ENCODE measurements at places on chromosomes 13 and 19.

- no peak for DNase-seq
Observed at GRCh38 chr19:29325241-29325975, 112.5 kb upstream of the UQCRFS1 start.

- DNase-seq = no peak
Observed at GRCh38 chr19:1421218-1421957, 14.0 kb downstream of the DAZAP1 start.

- DNase-seq = no peak
Observed at GRCh38 chr13:110950819-110951570, 36.1 kb upstream of the ANKRD10 start.

DNA sequence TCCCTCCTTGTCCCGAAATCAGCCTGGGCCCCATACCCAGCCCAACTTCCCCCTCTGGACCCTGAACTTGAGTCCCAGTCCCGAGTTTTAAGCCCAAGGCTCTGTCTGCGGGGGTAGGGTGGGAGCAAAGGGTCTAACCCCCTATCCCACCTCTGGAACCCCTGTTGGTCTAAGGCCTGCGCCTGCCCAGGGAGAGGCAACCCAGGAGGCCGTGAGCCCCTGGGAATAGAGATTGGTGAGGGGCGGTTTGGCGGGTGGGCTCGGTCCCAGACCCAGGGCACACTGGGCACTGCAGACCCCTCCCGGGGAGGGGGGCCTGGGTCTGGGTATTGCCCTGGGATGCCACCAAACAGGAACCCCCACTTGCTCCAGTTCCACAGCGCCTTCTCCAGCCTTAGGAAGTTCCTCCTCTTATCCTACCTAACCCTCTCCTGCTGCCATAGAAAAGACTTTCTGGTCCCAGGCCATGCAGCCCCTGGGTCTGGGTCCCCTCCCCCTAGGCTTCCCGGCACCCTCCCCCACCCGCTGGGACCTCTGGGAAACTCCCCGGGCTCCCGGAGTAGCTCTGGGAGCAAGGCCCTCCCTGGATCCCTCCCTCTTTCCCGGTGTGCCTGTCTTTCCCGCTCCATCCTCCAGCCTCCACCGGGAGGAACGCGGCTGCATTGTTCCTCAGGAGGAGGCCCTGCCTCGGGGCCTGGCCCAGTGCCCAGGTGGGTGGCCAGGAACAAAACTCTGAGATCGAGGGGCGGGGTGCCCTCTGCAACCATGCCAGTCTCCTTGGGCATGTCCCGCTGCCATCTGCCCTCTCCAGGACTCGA lies 33.6 kb upstream of the NANOS3 start:
- no peak for DNase-seq

DNA sequence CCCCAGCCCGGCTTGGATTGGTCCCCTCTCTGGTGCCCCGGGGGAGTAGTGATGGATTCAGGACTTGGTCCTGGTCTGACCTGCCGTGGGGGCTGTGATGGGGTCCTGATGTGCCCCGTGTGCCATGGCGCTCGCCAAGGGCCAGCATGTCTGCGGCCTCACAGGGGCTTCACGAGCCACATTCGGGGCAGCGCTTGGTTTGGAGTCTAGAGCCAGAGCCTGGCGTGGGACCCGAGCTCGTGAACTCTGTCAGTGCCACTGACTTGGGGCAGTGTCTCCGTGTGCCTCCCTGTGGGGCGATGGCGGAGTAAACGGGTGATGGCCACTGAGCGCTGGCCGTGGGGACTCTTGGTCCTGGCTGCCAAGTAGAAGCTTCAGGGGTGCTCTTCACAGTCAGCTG lies 17.1 kb downstream of the KDM4B start:
- no peak for DNase-seq

DNA sequence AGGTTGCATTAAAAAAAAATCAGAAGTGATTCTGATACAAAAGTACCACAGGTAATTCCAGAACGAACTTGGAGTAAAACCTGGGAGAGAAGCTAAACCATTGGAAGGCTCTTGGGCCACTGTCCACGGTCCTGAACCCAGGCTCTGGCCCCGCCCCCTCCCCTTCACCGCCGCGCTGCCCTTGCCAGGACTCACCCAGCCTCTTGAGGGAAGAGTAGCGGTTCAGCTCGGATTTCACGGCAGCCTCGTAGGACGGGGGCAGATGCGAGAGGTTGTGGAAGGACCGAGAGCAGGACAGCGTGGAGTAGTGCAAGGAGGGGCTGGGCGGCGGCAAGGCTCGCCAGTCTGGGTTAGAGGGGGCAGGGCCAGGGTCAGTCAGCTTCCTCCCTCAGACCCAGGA lies 5.7 kb downstream of the SHISA7 start:
- peak; percentile 80 for DNase-seq

GRCh38 chr19:28019901-28020300 lies 1193.0 kb downstream of the UQCRFS1 start:
- DNase-seq = no peak

DNA sequence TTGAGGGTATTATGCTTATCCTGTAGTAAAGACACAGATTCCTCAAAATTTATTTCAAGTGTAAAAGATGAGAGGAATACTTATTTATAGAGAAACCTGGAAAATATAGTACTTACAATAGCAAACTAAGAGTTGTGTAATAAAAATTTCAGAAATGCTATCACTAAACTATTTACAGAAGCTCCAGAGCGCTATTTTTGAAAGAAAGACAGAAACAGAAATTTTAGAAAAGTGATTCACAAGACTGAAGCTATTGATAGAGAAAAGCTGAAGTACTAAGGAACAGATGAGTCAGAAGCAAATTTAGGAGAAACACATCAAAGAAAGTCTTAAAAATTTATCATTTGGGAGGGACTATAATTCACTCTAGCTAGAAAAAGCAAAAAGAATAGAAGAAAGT lies 1174.2 kb downstream of the DIAPH3 start:
- no peak for DNase-seq

DNA sequence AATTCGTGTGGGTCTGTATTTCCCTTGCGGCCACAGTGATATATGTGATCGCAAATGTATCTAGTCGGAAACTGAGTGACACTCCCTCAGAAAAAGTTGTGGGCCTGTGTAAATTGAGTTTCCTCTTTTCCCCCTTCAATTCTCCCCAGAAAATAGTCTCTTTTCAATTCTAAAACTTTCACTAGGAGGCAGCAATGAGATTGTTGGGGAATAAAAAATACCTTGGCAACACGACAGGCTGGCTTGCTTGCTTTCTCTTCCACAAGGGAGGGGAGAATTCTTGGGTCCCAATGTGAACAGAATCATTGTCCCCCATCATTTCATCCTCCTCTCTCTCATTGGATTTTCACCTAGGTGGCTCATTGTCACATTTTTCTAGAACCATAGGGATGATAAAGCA lies 3.7 kb upstream of the SOX21 start:
- DNase-seq = peak; percentile 72

GRCh38 chr13:107801621-107802020 lies 413.7 kb downstream of the LIG4 start:
- DNase-seq = no peak

- DNase-seq = no peak
Observed at GRCh38 chr19:42166316-42166715, 34.1 kb upstream of the POU2F2 start.

- no peak for DNase-seq
Observed at GRCh38 chr13:26247011-26247410, 6.9 kb upstream of the CDK8 start.

GRCh38 chr19:44282846-44283245 lies 22.0 kb downstream of the ZNF235 start:
- no peak for DNase-seq

DNA sequence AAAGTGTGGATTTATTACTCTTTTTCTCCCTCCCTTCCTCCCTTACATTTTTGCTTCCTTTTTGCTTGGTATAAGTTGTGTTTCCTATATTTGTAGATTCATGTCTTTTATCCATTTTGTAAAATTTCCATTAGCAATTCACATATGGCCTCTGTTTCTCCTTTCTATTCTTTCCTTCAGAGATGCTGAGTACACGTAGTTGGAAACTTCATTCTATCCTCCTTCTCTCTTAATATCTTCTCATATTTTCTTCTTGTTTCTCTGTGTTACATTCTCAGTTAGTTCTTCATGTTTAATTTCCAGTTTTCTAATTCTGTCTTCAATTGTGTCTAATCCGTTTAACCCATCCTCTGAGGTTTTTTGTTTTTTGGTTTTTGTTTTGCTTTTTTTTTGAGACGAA lies 188.9 kb downstream of the ZIC5 start:
- no peak for DNase-seq

DNA sequence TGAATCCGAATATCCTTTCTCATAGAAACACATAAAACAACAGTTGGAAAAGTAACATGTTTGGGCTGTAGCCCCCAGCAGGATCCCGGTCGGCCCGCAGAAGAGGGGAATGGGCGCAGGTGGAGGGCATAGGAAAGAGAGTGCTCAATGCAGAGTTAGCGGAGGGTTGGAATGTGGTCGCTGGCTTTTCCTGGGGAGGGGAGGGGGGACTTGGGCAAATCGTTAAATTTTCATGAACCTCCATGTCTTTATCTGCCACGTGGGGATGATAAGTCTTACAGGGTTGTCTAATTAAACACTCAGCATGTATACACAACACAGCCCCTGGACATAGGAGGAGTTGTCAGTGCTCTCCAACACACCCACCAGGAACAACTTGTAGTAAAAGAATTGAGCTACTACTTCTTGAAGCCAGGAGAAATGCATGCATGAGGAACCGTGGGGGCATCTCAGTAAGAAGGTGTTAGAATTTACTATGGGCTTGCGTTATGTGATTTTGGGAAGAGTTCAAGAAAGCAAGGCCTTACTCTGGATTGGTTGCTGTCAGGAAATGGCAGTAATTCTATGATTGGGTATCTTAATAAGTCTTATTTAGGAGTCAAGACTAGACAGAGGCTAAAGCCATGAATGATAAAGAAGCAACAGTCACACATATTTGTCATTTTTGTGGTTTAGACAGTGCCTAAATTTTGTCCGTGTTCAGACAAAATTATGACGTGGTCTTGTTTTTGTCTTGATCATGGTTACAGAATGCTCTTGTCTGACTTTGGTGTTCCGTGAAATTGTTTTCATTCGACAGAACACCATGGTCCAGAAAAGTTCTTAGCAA lies 671 bp upstream of the SLC46A3 start:
- no peak for DNase-seq

DNA sequence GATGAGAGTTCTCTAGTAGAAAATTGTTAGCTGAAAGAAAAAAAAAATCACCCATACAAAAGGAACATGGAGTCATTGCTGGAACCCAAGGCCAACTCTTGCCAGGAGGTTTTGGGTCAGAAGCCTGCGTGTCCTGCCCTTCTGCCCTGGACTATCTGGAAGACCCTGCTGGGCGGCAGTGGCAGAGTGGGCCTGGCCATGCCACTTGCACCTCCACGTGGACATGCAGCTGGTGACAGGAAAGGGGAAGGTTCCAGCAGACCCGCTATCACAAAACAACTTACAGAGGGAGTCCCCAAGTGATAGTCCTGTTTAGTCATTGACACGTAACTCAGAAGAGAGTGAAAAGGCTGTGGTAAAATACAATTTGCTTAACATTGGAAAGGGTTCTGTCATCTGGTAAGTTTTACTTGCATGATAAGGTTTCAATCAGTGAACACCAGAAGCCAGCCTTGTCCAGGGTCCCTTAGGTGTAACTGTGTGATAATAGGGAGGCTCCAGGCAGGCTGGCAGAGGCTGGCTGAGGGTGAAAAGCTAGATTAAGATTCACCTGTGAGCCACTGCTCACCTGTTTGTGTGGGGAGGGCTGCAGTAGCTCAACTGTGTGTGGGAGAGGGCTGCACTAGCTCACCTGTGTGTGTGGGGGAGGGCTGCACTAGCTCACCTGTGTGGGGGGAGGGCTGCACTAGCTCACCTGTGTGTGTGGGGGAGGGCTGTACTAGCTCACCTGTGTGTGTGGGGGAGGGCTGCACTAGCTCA lies 47.8 kb downstream of the COL4A2 start:
- DNase-seq = no peak

DNA sequence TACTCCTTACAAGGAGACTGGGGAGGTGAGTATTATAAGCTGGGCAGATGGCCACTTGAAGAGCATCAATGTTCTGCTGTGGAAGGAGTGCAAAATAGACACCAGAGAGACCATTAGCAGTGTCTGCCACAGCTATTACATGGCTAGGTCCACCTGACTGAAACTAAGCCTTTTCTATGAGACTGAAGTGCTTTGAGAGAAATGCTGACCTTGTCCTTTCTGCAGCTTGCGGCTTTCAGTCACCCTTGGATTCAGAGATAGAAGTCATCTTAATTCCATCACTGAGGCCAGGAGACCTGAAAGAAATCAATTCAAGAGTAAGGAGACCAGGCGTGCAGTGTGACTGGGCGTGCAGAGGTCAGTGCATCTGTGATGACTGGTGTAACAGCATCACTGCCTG lies 1.3 kb upstream of the ZFP28 start:
- no peak for DNase-seq

- DNase-seq = no peak
Observed at GRCh38 chr13:36133950-36134626, 2.9 kb upstream of the DCLK1 start.

- no peak for DNase-seq
Observed at GRCh38 chr13:113996081-113996911, 22.4 kb upstream of the C13orf46 start.

DNA sequence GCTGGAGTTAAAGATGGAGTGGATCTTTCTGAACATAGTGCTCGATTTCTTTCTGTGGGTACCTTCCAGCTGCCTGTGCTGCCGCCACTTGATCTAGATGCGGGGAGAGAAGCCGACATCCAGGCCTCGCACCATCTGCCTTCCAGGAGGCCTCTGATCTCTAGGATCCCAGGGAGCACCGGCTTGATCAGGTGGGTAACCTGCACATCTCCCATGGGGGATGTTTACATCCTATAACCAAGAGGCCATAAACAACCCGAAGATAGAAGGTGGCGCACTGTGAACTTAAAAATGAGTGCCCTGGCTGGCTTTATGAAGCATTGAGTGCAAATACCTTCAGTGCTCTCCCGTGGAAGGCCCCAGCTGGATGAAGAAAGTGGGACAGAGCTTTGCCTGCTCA lies at the start of gene C13orf42:
TSS of gene C13orf42 (minus strand) at position 101 of the 400 bp plus-strand sequence. CDS start at position 36, 65 bp downstream.
- DNase-seq = no peak

GRCh38 chr13:80359778-80360452 lies 19.0 kb upstream of the SPRY2 start:
- DNase-seq = peak; percentile 75

- DNase-seq = no peak
Observed at GRCh38 chr13:58907347-58907746, 1256.4 kb downstream of the DIAPH3 start.

- DNase-seq = peak; percentile 65
Observed at GRCh38 chr13:78121459-78122348, 203.1 kb upstream of the EDNRB start.
